ENCODE measurements at places on chromosomes 5 and 9.

GRCh38 chr5:145775411-145775810, 59.7 kb downstream of the PRELID2 start:
- DNase-seq: no peak

DNA sequence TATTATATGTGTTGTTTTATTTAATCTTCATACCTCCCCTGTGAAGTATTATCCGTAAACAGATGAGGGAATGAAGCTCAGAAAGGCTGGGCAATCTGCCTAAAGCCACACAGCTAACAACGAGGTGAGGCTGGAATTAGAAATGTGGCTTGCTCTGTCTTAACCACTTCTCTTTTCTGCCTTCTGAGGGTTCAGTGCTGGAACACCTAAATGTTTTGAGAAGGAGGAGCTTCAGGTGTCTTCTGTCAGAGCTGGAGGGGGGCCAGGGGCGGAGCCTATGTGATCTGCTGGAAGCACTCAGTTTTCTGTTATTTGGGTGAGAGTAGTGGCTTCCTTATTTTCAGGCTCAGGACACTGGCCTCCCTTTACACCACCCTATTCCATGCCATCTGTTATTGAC, 35.0 kb upstream of the ARAP3 start:
- DNase-seq: no peak

DNA sequence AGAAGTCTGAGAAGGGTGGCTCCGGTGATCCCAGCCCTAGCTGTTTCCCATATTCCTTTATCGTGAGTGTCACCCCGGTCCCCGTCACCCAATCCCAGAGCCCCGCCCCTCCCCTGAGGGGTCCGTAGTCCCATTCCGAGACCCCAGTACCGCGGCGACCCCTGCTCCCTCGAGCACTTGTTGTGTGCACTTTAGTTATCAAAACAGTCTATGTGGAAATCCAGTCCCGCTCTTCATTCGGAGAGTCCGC, 223 bp downstream of the LRSAM1 start:
- no peak for DNase-seq

DNA sequence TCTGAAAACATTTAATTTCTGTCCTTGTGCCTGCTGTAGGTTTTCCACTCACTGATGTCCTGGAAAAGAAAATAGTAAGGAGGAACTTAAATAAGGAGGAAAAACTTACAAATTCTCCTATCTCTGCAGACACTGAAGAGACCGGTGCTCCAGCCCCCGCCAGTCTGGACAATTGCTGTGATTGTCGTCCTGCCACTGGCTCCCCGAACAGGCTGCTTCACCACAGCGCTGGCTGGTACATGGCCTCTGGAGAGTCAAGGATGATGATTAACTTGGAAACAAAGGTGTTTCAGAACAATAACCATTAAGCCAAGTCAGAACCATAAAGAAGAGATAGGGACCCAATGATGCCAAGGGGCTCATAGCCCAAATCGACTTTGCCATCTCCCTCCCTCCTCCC, 7.3 kb downstream of the PLAC8L1 start:
- DNase-seq: no peak

DNA sequence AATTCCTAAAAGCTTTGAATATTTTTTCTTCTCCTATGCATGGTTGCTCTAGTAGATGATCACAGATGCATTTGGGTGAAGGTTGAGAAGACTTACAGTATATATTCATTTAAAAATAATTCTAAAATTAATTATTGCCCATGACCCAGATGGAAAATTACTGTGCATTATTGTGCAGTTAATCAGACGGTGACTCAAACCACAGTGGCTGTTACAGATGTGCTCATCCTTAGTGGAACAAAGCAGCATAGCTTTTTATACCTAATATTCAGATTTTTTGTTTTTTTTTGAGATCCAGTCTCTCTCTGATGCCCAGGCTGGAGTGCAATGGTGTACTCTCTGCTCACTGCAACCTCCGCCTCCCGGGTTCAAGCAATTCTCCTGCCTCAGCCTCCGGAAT, 10.7 kb downstream of the OR2V1 start:
- no peak for DNase-seq

- peak; percentile 56 for DNase-seq
These were observed 9.3 kb downstream of the TMEM245 start for GRCh38 chr9:109110329-109111021.

DNA sequence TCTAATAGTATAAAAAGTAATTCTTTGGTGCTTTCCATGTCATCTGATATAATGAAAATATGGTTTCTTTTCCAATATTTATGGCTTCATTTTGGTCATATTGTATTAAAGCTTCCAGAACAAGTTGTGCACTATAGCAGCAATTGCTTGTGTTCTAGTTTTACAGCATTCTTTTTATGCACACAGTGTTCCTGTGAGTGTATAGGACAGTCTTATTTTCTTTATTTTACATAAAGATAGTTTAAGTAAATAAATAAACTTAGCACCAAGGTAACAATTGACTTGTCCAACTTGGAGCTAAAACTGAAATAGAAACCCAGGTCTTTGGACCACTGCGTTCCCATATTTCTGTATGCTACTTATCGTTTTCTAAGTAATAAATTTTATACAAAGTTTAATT, 38.9 kb downstream of the ATG10 start:
- DNase-seq: no peak

DNA sequence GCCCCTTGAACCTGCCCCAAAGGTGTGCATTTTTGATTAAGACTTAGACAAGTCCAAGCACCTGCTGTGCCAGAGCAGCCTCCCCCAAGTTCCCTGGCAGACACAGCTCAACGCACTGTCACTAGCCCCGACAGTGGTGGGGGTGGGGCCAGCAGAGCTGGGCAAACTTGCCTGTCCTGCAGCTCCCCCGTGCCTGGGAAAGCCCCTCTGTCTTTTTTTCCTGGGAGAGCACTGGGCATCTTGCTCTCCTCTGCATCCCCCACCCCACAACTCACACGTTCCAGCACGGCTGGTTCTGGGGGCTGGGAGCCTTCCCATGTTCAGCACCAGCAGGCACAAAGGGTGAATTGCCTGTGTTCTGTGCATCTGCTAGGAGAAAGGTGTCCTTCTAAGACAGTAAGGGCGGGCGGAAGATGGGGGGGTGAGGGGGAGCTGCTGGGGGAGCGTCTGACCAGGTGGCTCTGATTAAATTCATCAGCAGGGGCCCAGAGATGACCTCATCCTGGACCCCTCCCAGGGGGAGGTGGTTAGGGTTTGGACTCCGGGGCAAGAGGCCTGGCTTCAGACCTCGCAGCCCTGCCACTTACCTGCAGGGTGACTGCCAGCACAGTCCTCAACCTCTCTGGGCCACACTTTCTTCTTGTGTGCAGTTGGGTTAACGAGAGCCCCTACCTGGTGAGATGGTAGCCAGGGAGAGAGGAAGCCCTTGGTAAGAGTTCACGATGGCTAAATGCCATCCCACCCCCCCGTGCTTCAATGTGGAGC, 23.5 kb downstream of the HMCN2 start:
- DNase-seq: no peak

DNA sequence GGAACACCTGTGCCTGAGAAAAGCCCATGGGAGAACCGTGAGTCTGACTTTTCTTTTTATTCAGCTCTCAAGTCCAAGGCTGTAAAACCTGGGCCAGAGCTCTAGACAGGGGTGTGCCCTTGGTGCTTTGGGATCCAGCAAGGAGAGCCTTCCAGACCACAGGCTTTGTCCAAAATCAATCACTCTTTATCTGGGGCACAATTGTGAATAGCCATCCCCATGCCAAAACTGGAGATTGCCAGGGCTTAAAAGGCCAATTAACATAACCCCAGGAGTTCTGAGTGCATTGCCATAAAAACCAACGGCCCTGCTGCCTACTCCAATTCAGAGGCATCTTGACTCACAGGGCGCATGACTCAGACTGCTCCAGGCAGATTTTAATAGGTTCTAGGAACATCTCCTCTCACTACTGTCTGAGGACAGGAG, 391.8 kb downstream of the ARHGEF28 start:
- no peak for DNase-seq

GRCh38 chr9:75242426-75242825, 154.1 kb downstream of the OSTF1 start:
- no peak for DNase-seq

DNA sequence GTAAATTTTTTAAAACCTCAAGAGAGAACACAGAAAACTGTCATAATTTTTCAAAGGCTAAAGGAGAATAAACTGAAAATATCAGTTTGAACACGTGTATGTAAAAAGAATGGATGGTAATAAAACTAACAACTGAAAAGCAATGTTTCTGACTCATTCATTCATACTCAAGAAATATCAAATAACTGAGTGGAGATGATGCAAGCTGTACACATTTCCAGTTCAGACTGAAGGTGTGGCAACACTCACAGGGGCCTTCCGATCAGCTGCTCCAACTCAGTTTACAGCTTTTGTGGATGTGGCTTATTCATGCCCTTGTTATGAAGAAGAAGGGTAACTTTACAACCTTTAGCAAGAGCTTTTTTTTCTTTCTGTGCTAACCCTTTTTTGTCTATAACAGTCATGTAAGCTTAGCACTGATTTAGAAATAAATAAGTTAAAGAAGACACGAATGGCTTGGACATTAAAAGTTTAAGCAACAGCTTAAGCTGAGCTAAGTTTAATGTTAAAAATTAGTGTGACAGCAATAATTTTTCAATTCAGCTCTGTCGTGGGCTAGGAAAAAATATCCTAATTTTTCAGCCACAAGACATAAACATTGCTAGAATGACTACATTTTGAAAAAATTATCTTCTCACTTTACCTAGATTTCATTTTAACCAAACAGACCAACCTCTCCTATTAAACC, 453.5 kb downstream of the RAB3C start:
- peak; percentile 97 for DNase-seq

GRCh38 chr5:136063778-136064465, 35.1 kb downstream of the TGFBI start:
- no peak for DNase-seq

DNA sequence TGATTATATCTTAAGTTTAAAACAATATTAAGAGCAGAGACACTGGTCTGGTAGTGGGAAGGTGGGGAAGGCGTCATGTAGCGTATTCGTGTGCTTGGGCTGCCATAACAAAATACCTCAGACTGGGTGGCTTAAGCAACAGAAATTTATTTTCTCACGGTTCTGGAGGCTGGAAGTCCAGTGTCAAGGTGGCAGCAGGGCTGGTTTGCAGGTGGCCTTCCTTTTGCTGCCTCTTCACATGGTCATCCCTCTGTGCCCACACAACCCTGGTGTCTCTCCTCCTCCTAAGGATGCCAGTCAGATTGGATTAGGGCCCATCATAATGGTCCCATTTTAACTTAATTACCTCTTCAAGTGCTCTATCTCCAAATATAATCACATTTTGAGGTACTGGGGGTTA, 9.6 kb downstream of the IL31RA start:
- no peak for DNase-seq

DNA sequence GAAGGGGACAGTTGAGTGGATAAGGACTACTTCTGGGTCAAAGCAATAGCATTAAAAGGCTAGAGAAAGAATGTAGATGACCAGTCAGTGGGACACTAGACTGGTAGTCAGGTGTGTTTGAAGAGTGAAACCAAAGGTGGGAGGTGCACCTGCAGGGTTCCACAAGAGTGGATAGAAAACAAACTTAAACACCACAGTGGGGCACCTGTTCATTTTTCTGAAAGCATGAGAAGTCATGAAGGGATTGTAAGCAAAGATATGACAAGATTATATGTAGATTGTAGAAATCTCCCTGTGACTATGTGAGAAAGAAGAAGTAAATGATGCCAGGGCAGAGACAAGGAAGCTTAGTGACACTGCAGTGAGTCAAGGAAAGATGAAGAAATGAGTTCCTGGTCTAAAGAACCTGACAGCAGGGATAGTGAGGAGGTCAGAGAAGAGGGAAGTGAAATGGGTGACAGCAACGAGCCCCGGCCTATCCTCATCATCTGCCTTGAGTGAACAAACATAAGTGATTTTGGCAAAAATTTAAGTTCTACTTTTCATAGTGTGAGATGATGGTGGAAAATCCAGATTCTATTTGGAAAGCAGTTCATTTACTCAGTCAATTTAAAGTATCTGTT, 296.9 kb downstream of the TLE4 start:
- DNase-seq: no peak

All from fibroblast of the conjunctiva (primary cell).